ENCODE measurements at places on chromosomes 11 and 22.

DNA sequence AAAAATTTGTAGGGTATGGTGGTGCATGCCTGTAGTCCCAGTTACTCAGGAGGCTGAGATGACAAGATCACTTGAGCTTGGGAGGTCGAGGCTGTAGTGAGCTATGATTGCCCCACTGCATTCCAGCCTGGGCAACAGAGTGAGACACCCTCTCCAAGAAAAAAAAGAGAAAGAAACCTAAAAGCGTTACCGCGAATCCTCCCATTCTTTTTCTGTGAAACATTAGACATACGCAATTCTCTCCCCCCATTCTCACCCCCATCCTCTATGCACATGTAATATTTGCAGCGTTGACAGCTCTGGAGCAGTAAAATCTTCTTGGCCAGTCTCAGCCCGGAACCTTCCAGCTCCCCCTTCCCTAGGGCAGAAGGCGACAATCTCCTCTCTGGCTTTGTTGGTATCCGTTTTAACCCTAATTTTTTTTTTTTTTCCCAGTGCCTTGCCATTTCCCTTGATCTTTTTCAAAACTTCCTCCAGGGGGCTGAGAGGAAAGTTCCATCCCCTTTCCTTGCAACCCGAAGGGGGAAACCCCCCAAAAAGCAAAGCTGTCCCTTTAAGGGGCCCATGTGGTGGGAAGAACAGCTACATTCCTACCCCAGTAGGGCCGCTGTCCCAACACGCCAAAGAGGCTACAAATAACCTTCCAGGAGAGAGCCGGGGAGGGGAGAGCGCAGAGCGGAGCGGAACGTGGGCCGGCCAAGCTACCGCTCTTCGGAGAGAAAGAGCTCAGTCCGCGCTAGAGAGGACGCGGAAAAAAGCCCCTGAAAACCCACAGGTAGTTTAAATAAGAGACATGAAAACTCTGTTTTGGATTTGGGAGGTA is 1.9 kb downstream of the LRP4 start:
- DNase-seq = no peak

- no peak for DNase-seq
Measured at GRCh38 chr11:79503028-79503427, 62.2 kb upstream of the TENM4 start.

DNA sequence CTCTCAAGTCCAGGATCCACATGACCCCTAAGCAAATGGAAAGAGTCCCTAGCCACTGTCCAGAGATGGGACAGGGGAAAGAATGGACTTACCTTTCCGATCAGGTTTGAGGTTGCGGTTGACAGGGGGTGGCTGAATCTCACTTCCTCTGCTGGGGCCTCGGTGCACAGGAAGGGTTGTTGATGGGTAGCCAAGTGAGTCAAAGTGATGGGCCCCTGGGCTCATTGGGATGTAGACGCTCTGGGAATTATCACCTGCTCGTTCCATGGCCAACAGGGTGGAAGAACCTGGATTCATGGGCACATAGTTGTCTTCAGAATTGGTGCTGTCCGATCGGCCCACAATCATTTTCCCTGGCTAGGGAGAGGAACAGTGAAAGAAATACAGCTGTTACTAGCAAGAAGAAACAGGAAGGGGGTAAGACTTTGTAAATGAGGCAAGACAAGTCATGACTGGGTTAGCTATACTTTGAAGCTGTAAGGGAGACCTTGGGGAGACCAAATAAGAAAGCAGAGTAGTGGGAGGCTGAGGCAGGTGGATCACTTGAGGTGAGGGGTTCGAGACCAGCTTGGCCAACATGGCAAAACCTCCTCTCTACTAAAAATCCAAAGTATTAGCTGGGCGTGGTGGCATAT is 34.7 kb downstream of the USP35 start:
- no peak for DNase-seq

DNA sequence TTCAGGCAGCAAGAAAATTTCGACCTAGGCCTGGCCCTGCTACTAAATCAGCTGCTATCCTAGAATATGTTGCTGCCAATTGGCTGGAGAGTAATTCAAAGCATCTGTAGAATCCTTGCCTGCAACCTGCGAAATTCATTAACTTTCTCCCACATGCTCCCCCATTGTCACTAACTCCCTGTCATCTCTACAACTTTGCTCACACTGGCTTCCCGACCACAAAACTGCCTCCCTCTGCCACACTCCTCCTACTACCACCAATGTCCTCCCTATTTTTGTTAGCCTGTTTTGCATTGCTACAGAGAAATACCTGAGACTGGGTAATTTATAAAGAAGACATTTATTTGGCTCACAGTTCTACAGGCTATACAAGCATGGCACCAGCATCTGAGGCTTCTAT is 570.6 kb downstream of the INSC start:
- DNase-seq = no peak

GRCh38 chr11:65376138-65376713 is 6.2 kb downstream of the SLC25A45 start:
- no peak for DNase-seq

- DNase-seq = peak; percentile 59
Measured at GRCh38 chr11:93169950-93170561, 27.7 kb downstream of the SLC36A4 start.

- DNase-seq = peak; percentile 36
Measured at GRCh38 chr11:133949129-133949528, 7.6 kb downstream of the IGSF9B start.

DNA sequence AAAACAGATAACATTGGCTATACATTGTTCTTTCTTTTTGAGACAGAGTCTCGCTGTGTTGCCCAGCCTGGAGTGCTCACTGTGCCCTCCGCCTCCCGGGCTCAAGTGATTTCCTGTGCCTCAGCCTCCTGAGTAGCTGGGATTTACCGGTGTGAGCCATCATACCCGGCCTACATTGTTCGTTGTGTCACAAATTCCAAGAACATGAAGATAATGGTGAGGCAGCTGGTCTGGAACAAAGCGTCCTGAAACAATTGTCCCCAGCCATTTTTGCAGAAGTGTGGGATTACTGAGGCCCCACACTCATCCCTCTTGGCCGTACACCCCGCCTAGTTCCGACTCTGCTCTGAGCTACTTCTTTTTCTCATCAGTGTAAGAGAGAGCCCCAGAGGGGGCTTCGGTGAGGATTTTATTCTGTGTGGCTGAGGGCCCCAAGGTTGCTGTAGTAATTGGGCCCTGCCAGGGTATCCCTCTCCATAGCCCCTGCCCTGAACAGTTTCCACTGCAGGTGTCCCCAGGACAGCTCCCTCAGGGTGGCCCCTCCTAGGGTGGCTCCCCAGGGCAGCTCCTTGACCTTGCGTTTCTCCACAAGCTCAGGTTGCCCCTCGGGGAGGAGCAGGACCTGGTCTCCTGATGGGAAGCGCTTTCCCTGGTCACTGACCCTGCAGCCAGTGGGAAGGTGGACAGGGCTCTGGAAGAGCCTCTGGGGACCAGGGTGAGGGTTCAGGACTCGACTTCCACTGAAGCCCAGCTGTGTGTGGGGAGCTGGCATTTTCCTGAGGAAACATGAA is 13.1 kb upstream of the ARSA start:
- no peak for DNase-seq

- DNase-seq = no peak
Measured at GRCh38 chr11:72085621-72086351, 5.1 kb downstream of the LRRC51 start.

DNA sequence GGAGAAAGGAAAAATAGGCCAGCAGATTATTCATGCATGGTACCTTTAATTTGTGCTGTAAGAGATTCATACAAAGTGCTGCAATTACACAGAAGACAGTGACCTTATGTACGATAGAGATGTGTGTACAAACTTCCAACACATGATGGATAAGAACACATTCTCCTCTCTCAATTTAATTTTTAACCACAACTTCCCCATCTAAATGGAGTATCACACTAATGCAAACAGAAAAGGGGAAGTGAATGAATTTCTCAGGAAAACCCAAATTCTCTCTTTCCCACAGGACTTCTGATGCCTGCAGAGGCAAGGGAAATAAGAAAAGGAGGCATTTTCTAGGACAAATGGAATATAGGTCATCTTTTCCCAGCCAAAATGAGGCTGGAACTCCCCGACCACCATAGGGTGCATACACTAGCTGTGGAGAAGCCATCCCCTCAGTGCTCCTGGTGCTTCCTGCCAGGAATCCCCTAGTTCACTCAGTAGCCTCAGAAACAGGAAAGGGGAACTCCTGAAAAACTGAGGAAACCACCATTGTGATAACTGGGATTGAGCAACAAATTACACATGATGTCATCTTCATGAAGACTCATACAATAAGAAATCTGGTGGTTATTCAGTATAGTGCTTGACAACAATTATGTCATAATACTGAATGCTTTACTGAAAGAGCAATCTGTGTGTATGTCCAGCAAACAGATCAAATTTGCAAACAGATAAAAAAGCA is 22.4 kb downstream of the MMP10 start:
- no peak for DNase-seq

- DNase-seq = no peak
Measured at GRCh38 chr11:125263268-125263790, 98.8 kb downstream of the PKNOX2 start.

DNA sequence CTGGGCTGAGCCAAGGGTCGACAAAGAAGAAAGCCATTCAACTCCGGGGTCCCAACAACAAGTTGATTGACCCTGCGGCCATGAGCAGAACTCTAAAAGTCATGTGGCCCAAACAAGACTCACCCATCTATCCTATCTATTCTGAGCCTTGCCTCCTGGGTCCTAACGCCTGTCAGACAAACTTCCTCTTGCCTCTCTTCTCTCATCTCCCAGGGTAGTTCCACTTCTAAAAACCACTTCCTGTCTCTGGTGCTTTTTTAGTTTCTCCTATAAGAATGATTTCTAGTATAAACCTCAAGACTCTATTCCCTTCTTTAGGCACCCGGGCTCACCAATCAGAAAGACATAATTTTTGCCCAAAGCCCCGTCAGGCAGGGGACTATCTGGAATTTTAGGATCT is 530.2 kb downstream of the DLG2 start:
- no peak for DNase-seq

DNA sequence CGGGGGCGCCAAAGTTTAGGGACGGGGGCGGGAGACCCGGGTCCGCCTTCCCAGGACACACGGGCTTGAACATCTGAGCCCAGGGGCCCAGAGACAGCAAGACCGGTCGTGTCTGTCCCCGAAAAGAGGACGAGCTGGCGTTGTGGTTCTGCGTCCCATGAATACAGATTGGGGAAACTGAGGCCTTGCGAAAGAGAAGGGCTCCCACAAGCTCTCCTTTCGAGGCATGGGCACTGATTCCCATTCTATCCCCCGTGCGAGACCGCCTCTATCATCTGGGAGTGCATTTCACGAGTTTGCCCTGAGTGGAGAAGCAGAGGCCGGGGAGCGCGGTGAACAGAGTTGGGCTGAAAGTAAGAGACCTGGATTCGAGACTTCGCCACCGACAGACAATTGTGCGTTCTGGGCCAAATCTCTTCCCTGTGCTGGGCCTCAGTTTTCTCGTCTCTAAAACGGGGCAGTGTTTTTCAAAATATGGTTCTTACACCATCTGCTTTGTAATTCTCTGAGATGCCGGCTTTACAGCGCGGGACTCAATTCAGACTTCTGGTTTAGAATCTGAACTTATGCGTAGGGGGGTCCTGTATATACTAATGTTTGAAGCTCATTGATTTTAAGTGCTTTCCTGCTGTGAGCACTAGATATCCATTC is 471 bp downstream of the RNF185 start:
- no peak for DNase-seq

DNA sequence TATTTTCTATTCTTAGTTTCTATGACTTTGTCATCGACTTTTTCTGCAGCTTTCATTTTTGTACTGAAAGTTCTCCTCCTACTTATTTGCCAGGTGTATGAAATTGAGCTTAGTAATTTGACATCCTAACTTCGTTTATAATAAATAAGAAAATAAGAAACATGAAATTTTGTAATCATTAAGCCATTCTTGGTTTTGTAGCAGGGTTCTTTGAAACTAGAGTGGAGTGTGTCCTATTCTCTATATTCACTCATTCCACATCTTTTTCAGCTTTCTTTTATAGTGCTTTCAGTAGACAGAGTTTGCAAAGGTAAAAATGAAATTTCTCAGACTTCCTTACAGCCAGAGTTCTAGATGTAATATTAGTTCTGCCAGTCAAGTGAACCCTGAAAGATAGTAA is 47.8 kb downstream of the FANCF start:
- DNase-seq = no peak

DNA sequence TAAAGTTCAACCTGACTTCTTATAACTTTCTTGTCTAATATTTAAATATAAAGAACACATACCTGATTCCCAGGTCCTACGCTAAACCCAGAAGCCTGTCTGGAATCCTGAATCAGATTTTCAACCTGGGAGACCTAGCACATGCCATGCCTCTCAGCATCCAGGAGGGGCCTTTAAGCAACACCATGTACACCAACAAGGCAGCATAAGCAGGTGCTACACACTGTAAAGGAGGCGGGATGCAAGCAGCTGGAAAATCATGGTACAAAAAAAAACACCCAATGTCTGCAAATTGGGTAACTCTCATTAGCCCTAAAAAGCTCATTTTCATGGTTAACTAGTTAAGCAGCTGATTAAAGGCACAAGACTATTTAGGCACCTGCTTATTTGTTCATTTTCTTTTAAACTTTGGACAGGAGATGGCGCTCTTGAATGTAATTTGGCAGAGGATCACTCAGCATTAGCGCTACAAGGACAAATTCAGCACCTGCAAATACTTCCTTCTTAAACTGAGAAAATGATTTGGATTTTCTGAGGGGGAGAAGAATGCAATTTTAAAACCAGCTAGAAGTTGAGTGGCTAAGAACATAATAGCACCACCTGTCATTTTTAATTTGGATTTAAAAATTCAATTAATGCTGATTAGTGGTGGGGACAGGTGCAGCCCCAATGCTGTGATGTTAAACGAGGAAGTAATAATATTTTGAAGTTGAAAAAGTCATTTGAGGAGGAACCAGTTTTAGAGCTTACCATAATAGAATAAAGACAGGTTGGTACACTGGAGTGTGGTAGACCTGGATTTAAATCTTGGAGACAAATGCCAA is 104.0 kb downstream of the FAR1 start:
- peak; percentile 74 for DNase-seq

- no peak for DNase-seq
Measured at GRCh38 chr11:108961095-108961494, 296.2 kb downstream of the DDX10 start.

- peak; percentile 78 for DNase-seq
Measured at GRCh38 chr22:41022470-41023298, 69.7 kb upstream of the EP300 start.

Measured in NCI-H510A treated with DMSO at 0.1 percent for 48 hours (cell line).